ENCODE measurements at places on chromosomes 7 and 10.

DNA sequence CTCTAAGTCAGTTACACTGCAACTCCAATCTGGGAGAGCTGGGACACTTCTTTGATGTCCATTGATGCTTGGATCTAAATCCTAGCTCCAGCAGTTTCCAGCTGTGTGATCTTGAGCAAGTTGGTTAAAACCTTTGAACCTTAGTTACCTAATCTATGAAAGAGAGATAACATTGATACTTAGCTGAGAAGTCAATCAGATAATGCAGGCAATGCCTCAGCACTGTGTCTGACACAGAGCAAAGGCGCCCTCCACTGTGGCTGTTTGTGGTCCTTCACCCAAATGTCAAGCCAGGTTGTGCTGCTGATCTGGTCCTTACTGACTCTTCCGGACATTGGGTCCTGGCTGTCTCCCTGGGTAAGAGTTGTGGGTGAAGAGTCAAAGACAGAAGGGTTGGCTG is 20.2 kb downstream of the DNTT start:
- DNase-seq, result no peak

- no peak for DNase-seq
Observed at GRCh38 chr7:41027428-41028115, 675.3 kb downstream of the INHBA start.

DNA sequence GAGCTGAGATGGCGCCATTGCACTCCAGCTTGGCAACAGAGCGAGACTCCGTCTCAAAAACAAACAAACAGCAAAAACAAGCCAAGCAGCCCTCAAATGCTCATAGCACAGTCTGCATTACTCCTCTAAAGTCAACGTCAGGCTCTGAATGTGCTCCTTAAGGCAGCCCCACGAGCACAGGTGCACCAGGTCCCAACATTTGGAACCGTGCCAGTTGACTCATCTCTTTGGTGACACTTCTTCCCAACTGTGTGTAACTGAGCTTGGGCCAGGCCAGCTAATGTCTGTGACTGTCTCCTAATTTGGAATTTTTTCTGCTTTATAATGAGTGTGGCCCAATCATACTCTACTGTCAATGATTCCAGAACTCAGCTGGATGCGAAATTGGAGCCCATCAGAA is 66.3 kb upstream of the EFCAB10 start:
- DNase-seq, result no peak

GRCh38 chr10:62492012-62492869 is 118.1 kb downstream of the ZNF365 start:
- DNase-seq, result peak; percentile 42

- DNase-seq, result peak; percentile 4
Observed at GRCh38 chr10:25522946-25523608, 348.3 kb downstream of the GPR158 start.

- DNase-seq, result no peak
Observed at GRCh38 chr10:5393529-5393928, 11.1 kb downstream of the TUBAL3 start.

GRCh38 chr10:4391683-4392082 is 434.3 kb upstream of the AKR1E2 start:
- peak; percentile 39 for DNase-seq

GRCh38 chr7:92754919-92755581 is 81.3 kb downstream of the CDK6 start:
- peak; percentile 96 for DNase-seq

DNA sequence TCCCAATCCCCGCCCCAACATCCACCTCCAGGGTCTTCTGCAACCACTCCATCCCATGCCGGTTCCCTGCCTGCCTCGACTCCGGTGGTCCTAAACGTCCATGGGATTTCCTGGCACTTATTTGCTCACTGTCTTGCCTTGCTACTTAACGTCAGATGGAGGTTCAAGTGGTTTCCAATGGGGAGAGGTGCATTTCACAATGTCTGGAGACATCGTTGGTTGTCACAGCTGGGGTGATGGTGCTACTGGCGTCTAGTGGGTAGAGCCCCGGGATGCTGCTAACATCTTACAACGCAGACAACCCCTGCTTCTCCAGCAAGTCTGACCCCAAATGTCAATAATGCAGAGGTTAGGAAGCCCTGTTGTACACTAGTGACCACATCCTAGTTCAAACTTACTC is 82.9 kb upstream of the ANLN start:
- no peak for DNase-seq

- no peak for DNase-seq
Observed at GRCh38 chr7:107559864-107560263, 3.9 kb downstream of the COG5 start.

GRCh38 chr10:100509241-100509840 is 10.3 kb downstream of the SEC31B start:
- peak; percentile 47 for DNase-seq

All from KBM-7 (cell line).